Globus pallidus (tissue), 1 donor: ENCODE measurements at places on chromosomes 2 and 18.

GRCh38 chr18:55588111-55588869 lies at the start of gene TCF4:
Gene TCF4, minus strand, starts transcription at chr18:55588192. Its CDS starts 1,076 bp downstream, at chr18:55587116.
- peak; percentile 71 for DNase-seq

- DNase-seq: no peak
Observed at GRCh38 chr18:24799176-24799575, 338.7 kb downstream of the HRH4 start.

DNA sequence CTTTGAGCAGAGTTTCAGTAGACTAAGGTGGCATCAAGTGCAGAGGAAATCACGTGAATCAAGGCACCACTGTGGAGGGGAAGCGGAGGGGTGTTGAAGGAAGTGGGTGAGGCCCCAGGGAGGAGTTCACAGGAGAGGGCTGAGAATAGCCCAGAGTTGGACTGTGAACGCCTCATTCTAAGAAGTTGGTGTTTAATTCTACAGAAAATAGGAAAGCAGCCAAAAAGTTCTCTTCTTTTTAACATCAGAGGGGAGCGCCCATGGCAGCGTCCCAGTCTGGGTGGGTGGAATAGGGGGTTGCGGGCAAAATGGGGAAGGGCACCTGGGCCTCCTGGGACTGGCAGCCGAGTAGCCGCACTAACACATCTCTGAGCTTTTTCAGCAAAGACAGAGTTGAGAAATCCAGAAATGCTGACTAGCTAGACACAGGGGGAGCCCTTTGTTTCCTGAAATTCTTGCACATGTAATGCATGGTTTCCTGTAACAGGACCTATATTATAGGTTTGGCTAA lies 97.0 kb downstream of the NEB start:
- DNase-seq: no peak

- DNase-seq: peak; percentile 68
Observed at GRCh38 chr2:20097889-20098714, 46.7 kb upstream of the LAPTM4A start.

- DNase-seq: no peak
Observed at GRCh38 chr2:156023229-156023869, 309.2 kb downstream of the NR4A2 start.

DNA sequence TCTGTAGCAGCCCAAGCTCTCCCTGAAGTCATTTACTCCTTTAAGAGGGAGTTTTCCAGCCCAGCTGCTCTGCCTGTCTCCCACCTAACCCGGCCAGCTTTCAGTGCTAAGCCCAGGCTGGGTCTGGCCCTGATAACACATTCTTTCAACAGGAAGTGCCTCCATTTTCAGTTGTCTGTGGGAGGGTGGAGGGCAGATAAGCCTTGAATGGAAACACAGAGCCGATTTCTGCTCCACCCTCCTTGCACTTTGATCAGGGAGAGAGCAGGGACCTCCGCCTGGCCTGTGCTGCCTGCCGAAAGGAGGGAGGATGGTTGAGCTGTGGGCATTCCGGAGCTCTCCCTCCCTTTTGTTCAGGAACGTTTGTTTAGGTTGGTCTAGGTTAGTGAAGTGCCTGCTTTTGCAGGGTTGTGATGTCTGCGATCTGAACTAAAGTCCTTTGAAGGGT lies 24.8 kb downstream of the GATA6 start:
- DNase-seq: no peak

GRCh38 chr18:38290229-38290628 lies 724.6 kb upstream of the CELF4 start:
- DNase-seq: no peak

GRCh38 chr2:193946806-193947205 lies 1710.2 kb upstream of the SLC39A10 start:
- no peak for DNase-seq

DNA sequence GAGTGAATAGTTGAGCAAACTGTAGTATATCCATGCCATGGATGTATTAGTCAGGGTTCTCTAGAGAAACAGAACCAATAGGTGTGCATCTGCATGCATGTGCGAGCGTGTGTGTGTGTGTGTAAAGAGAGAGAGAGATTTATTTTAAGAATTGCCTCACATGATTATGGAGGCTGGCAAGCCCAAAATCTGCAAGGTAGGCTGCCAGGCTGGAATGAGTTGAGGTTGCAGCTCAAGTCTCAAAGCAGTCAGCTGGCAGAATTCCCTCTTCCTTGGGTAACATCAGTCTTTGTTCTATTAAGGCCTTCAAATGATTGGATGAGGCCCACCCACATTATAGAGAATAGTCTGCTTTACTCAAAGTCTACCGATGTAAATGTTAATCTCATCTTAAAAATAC lies 187.8 kb downstream of the ANAPC1 start:
- no peak for DNase-seq

GRCh38 chr2:196234672-196235071 lies 63.3 kb upstream of the STK17B start:
- no peak for DNase-seq

GRCh38 chr2:215914054-215914776 lies 99.1 kb downstream of the MREG start:
- no peak for DNase-seq

- DNase-seq: no peak
Observed at GRCh38 chr2:236945431-236946016, 140.2 kb upstream of the COPS8 start.

DNA sequence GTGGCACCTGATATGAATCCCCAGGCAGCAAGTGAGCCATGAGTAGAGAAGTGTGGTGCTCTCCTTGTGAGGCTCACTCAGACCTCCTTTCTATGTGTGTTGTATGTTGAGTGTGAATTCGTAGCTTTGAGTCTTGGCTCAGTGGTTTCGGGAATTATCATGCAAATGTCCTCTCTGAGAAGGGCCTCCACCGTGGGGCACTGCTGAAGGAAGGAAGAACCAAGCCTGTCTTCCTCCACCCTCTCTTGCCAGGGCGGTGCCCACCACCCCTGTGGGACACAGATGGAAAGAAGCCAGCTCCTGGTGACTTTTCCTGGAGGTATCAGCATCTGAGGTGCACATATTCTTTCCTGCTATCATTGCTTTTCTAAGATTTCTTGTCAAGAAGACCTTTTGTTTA lies 156.1 kb downstream of the MYT1L start:
- no peak for DNase-seq

GRCh38 chr2:199818754-199819153 lies 32.2 kb downstream of the FTCDNL1 start:
- no peak for DNase-seq

DNA sequence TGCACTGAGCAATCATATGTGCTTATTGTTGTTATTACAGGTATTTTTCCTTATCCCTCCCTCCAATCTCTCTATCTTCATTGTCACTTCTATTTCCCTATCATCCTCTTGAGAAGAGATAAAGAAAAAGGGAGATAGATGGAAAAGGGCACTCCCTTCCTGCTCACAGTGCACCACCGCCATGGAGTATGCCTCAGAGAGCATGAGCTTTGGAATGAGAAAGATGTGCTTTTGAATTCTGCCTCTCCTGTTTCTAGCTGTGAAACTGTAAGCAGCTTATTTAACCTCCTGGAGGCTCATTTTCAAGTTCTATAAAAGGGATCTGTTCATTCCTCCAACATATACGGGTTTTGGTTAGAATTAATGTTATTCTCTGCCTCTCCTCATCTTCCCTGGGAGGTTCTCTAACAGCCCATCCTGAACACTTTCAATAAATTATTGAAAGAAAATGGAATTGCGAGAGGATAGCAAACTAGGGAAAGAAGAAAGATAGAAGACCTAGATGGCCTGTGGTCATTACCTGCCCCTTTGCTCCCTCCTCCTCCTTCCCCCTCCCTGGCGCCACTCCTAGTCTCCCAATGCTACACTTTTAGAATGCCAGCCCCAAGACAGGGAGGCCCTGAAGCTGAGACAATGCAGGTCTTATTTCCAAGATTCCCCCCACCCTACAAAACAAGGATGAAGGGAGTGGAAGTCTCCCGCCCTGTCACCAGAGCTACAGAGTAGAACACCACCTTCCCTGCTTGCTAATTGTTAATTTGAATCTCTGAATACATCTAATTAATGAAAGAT lies 37.8 kb downstream of the FIGN start:
- DNase-seq: no peak

DNA sequence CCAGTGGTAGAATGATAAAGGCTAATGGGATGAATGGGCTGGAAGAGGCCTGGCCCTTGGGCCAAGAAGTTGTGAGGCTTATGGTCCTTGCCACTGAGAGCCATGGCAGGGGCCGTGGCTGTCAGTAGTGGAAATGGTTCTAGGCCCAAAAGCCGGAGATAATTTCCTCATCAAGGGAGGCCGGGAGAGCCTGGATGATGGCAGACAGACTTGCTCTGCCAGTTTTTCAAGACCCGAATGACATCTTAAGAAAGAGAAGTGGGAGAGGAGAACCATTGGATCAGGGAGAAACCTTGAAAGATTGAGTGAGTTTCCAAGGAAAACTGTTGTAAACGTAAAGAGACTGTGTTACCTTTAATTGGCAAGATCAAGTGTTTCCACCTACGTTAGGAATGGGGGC lies 46.3 kb upstream of the VPS54 start:
- DNase-seq: no peak

DNA sequence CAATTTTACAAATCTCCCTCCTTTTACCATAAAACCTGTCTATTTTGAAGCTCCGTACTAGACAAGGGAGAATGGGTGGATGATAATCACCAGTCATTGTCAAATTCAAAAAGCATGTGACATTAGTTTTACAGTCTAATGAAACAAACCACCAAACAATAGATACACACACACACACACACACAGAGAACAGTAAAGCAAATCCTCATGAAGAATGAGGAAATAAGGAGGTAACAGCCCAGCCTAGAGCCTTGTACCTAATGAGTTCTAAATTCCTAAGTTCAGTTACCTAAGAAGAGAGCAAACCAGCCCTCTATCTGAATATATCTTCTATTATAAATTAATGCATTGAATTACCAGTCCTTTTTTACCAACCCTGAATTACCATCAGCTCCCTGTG lies 36.8 kb upstream of the BZW1 start:
- DNase-seq: no peak

GRCh38 chr2:148645539-148646230 lies 1.1 kb downstream of the EPC2 start:
- peak; percentile 60 for DNase-seq

GRCh38 chr2:12071318-12071717 lies 324.9 kb downstream of the LPIN1 start:
- DNase-seq: no peak

DNA sequence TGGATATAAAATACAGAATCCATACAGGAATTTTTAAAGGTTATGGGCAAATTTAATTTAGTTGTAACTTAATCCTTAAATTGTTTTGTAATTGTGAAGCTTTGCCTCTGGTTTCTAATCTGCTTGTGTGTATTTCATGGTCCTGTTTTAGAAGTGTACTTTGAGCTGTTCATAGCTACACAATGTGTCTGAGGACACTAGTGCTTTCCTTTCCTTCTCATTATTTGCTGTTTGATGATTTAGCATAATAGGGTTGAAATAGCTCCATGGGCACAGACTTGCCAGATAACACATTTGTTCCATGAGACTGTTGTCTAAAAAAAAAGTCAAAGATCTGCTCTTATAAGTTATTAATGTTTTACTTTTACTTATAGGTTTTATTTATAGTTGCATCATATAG lies 134.2 kb downstream of the MYO1B start:
- DNase-seq: no peak

- DNase-seq: no peak
Observed at GRCh38 chr18:80119111-80119510, 10.0 kb downstream of the ADNP2 start.

DNA sequence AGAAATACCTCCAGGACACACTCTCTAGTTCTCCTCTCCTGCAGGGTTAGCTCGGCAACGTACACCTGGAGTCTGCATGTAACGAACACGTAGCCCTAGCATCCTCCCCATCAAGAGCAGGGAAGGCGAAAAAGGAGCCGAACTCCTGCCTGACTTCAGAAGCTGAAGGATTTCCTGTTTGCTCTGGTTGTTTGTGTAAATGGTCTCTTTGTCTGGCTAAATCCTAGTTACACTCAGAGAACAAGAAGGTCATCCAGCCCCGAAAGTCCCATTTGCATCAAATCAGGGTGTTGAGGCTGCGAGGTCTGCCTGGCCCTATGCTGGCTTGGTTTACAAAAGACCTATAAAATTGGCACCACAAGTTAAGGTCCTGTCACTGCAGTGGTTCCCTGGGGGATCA lies 66.4 kb upstream of the POMC start:
- peak; percentile 89 for DNase-seq

DNA sequence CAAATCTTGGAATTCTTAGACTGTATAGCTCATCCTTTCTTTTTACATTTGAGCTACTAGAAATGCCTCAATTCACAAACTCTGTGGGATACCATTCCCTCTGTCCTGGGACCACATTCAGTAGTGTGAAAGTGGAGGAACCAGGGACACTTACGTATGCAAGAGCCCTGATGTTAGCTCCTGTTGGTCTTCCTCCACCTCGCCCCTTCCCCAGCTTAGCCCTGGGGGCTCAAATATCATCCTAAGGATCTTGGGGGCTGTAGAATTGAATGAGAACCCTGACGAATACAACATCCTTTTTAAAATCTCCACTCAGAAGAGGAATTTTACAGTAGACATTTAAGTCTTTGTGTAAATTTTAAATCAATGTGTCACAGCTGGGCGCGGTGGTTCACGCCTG lies 65.2 kb upstream of the RAPH1 start:
- DNase-seq: no peak

GRCh38 chr2:98463988-98464771 lies 19.5 kb downstream of the INPP4A start:
- DNase-seq: no peak

GRCh38 chr2:6113786-6114185 lies 421.6 kb downstream of the SOX11 start:
- DNase-seq: peak; percentile 89

DNA sequence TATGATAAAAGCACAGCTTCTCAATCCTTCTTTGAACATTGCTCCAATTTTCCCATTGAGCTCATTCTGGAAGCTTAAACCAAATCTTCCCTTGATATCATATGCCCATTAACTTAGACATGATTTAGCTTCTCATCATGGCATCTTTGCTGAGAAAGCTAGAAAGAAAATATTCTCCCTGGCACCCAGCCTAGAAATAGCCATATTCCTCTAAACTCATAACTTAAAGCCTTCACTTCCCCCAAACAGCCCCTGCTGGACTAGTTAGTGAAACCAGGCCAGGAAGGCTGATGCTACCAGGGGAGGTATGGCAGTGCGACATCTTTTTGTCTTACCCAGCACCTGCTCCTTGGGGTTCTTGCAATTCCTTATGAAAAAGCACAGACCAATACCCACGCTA lies 4.3 kb downstream of the AAK1 start:
- DNase-seq: no peak

DNA sequence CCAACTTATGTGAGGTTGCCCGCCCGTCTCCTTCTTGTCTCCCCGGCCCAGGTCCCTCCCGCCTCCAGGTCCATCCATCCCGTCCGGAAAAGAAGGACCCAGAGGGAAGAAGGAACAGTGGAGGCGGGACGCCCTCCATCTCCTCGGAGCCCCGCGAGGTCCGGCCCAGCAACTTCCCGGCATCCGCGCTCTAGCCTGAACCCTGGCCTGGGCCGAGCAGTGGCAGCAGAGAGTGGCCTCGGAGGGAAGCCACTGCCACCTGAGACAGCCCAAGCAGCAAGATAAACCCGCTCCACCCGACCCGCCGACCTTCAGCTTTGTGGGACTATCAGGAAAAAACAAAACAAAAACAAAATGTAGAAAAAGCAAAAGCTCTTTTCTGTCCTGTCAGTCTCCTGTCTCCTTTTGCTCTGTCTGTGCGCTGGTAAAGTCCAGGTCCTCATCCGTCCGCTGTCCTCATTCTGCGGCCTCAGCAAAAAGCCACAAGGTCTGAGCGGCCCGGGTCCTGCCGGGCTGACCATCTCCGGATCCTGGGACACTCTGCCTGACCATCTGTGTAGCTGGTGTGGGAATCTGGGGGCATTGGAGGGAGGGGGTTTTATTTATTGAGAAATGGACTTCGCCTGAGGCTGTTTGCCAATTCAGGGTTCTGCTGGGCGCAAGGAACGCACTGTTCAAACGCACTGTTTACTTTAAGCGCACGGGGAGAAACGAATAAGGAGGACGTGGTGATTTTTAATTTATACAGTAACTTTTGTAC lies 3.1 kb downstream of the DLX1 start:
- DNase-seq: no peak
